ENCODE measurements at places on chromosomes 4 and X.

DNA sequence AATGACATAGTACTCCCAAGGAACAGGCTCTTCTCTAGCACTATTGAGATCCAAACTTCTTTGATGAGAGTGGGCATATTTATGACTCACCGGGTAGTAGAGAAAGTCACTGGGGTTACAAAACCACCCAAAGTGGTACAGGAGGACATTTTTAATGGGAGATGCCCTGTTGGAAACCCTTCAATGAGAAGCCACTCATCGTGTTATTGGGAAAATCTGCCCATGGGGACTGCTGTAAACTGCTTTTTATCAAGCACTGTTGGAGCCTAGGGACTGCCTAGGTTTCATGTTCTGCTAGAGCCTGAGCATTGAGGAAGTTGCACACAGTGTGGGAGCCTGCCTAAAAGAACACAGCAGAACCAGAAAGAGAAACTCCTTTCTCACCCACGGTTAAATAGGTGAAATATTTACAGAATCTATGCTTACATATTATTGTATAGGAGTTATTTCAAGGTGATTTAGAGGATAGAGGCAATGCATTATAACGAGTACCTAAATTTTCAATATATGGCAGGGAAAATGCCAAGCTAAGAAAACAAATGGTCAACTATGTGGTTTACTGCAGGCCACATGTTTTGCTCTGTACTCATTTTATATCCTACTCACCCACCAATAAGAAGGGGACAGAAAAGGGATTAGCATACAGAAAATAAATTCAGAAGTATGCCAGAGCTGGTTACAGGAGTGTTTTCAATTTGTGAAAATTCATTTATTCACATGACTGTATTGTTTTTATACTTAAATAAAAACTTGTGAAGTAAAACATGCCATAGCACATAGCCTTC lies 559.1 kb downstream of the FSTL5 start:
- no peak for DNase-seq

- DNase-seq = no peak
These were observed 66.2 kb upstream of the PGRMC2 start for GRCh38 chr4:128353791-128354190.

- no peak for DNase-seq
These were observed 8.9 kb downstream of the COPS4 start for GRCh38 chr4:83043801-83044407.

- no peak for DNase-seq
These were observed 15.6 kb upstream of the IBSP start for GRCh38 chr4:87783781-87784180.

DNA sequence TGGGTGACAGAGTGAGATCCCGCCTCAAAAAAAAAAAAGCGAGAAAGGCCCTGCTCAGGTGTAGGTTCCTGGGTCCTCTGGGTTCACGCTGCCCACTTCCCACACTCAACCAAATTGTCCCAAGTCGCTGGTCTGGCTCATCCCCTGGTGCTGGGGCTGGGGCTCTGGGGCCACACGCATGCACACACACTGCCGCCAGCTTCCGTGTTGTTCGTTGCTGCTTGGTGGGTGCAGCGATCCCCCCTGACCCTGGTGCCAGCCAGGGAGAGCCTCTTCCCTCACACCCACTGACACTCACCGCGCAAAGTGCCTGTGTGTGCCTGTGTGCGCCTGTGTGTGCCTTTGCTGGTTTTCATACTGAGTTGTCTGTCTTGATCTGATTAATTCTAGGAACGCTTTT lies 124.1 kb upstream of the NKX1-1 start:
- DNase-seq = no peak

- DNase-seq = no peak
These were observed 120.4 kb downstream of the TMEM164 start for GRCh38 chrX:110123331-110123782.

- no peak for DNase-seq
These were observed at the start of gene RBM47 for GRCh38 chr4:40629401-40630334. RBM47 (minus strand) TSS chr4:40629864; CDS start chr4:40438893, 190,971 bp downstream.

- DNase-seq = no peak
These were observed 171.7 kb upstream of the HCCS start for GRCh38 chrX:10939424-10939823.

GRCh38 chr4:153483432-153484418 lies 17.6 kb downstream of the TMEM131L start:
- DNase-seq = no peak

- no peak for DNase-seq
These were observed 28.6 kb upstream of the TAF9B start for GRCh38 chrX:78168065-78168464.

- DNase-seq = no peak
These were observed 200.2 kb downstream of the SPRY1 start for GRCh38 chr4:123596805-123597204.

GRCh38 chr4:98383431-98384106 lies 122.4 kb downstream of the RAP1GDS1 start:
- no peak for DNase-seq

DNA sequence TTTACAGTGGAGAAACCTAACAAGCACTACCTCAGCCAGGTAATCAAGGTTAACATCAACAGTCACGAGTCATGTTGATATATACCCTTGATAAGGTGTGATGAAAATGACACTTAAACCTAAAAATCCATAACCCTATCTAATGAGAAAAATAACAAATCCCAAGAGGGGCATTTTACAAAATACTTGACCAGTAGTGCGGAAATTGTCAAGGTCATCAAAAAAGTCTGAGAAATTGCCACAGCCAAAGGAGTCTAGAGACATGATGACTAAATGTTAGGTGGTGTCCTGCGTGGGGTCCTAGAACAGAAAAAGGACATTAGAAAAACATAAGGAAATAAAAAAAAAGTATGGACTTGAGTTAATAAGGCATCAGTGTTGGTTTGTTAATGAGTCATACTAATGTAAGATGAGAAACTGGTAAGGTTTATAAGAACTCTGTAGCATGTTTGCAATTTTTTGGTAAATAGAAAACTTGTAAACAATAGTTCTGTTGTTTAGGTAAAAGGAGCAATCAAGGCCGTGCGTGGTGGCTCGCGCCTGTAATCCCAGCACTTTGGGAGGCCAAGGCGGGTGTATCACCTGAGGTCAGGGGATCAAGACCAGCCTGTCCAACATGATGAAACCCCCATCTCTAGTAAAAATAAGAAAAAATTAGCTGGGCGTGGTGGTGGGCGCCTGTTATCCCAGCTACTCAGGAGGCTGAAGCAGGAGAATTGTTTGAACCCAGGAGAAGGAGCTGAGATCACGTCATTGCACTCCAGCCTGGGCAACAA lies 2.9 kb downstream of the RPL36A start:
- no peak for DNase-seq

DNA sequence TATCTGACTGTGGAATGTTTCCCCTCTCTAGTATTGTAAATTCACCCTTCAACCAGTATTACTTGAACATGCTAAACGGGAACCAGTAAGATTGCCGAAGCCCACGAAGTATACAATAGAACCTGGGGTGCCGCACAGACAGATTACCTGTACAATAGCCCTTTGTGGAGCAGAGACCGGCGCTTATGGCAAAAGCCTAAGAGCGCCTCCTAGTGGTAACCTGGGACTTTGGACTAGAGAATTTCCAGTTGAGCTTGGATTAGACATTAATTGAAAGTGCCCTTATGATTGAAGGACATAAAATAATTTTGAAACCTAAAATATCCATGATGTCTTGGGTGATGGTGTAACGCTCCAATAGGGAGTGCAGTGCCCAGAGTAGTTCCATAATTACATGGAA lies 14.1 kb downstream of the ZNF157 start:
- peak; percentile 32 for DNase-seq

GRCh38 chr4:94758700-94759399 lies 1.1 kb downstream of the BMPR1B start:
- no peak for DNase-seq

GRCh38 chrX:135112096-135112729 lies 8.1 kb downstream of the ETDB start:
- DNase-seq = no peak

DNA sequence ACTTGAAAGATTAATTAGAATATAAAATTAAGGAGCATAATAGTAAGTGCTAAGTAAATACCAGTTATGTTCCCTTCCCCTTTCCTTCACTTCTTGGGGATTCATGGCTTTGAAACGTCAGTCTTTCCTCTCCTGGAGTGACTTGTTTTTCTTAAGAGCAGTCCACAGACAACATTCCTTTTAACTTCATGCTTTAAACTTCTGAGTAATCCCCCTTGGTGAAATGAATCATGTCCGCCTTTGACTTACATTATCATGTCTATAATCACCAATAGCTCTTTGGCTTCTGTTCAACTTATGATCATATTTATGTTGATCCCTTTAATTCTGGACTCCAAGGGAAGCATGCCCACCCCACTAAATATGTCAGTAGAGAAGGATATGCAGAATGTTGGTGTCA lies 1012.1 kb upstream of the SLIT2 start:
- DNase-seq = no peak

DNA sequence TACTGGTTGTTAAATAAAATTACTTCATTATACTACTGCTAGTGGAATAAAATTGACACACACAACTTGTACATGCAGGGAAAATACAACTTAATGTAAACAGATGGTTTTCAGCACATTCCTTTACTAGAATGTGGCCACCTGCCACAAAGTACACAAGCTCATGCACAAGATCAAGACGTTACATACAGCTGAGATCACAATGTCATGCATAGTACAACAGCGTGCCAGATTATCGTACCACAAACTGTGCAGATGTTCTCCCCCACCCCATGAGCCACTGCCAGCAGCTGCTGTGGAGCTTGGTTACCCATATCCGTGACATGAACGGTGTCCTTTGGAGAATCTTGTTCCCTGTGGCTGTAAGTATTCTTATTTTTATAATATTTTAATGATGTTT lies 27.7 kb downstream of the FBXO8 start:
- no peak for DNase-seq

GRCh38 chr4:8016527-8016926 lies 76.9 kb upstream of the AFAP1 start:
- DNase-seq = no peak

DNA sequence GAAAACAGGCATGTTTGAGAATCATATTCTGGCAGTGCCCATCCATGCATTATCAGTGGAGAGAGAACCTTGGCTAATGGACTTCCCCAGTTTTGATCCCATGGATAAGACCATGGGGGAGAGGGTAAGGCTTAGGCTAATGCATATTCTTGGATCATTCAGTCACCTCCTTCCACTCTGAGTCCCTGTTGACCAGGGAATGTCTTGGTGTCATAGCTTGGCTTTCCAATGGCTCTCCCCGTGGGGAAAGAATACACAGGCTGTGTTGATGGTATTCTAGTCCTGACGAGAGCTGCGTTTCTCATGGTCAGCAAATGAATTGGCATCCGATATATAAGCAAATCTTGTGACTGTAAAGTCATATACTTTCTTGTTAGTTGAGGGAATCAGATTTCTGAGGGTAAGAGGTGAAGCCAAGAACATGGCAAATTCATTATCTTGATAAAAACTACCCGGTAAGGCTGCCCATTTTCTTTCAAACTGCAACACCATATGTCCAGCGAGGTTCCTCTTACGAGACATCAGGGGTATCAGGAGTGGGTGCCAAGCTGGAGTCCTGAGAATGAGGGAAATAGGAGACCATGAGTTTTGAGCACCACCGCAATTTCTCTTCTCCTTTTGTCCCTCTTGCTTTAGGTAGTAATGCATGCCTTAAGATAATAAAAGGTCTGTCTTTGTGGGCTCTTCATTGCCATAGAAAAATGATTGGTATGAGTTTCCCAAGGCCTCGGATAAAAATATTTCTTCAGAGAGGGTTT lies 18.0 kb downstream of the RHOH start:
- DNase-seq = no peak

DNA sequence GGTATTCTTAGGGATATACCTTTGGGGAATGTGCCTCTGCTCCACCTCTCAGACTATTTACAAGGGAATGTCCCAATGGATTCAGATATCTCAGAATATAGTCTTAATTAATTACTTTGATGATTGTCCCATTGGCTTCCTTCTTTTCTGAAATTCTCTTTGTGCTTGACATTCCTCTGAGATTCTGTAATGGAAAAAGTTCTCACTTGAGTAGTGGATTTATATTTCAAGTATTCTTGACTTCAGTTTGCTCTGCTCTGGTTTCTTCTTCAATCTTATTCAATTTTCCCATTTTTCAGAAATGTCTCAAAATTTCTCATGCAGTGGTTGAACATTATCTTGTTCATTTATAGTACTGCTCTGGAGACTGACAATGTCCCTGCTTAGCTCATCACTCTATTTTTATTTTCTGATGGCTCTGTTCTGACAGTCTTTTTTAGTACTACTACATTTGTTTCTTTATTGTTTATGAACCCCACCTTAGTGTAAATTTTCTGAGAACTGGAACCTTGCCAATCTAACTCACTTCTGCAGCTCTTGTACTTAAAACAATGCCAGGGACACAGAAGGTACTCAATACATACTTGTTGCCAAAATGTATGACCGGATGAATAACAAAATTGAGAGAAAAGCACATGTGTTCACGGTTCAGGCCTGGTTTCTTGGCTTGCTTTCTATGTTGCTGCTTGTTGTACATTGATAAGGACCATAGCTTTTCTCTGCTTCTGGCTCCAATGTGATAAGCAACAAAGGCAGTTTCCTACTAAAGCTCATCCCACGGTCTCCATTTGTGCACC lies 471.7 kb downstream of the GASK1B start:
- DNase-seq = no peak

DNA sequence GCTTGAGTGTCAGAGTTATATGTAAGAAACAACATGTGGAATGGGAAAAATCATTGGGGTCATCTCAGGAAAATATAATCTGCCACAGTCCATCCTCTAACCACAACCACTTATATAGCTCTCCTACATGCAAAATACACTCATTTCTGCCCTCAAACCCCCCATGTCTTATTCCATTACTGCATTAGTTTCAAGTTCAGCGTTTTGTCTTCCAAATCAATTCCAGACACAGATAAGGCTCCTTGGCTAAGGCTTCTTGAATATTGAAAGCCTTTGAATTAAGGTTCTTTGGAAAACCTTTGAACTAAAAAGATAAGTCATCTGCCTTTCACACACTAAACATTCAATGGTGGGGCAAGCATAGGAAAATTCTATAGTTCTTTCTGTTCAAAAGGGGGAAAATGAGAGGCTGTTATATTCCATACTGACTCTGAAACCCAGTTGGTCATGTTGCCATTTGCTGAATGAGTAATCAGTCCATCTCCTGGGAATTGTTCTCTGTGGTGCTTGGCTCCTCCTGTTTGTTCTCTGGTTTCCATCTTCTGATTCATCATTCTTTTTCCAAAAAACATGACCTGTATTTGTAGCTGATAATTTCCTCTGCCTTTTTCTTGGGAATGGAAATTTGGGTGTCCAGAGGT lies 218.7 kb downstream of the BMPR1B start:
- DNase-seq = no peak

- DNase-seq = no peak
These were observed 28.6 kb downstream of the TBC1D14 start for GRCh38 chr4:6938237-6938636.

DNA sequence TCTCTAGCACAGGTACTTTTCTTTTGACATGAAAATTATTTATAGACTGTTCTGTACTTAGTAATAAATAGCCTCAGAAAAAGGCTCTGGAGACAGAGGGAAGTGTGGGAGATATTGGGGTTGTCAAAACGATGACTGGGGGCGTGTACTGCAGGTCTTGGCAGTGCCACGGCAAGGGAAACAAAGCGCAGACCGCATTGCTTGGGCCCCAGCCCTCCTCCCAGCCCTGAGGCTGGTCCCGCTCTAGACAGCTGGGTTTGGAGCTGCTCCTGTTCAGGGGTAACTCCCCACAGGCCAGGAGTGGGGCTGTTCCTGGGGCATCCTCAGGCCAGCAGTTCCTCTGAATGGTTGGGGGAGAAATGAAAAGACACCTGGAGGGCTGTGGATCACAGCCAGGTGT lies 131.7 kb downstream of the RASL11B start:
- no peak for DNase-seq

Data from omental fat pad (tissue), 4 donors.